ENCODE measurements at places on chromosomes 3 and 15. TPM values are rescaled to one million over a fixed set of nuclear protein-coding genes. Genes with fewer than 3 reads are reported as not detected.

Gene TAGLN3
- not detected for polyA plus RNA-seq

Gene BCHE
- polyA plus RNA-seq, result 46.8 TPM

Gene SI
- not detected for polyA plus RNA-seq

Gene EOGT
- 2.6 TPM for polyA plus RNA-seq

Gene SNTN
- not detected for polyA plus RNA-seq

Gene KBTBD12
- not detected for polyA plus RNA-seq

Gene KBTBD13
- polyA plus RNA-seq, result not detected
